ENCODE measurements at places on chromosomes 13 and 19. TPM values are rescaled to one million over a fixed set of nuclear protein-coding genes. Genes with fewer than 3 reads are reported as not detected.

CD177 gene
- total RNA-seq: 2.7 TPM

DNA sequence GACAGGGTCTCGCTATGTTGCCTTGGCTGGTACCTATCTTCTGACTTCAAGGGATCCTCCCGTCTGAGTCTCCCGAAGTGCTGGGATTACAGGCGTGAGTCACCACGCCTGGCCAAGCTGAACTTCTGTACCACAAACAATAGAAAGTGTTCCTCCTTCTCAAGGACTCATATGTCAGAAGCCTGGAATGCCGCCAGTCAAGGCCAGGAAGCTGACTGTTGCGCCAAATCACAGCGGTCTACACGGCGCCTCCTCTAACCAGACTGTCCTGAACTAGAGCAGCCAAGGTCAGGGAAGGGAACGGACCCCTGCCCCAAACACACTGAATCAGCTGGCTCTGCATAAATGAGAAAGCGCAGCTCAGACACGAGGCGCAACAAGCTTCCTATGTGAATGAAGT lies 14.6 kb downstream of the RAB20 start:
- peak; percentile 97 for DNase-seq

NLRP9 gene
- total RNA-seq: not detected

AMER2 gene
- not detected for total RNA-seq

All from MG63 (cell line).